Caki2 (cell line): ENCODE measurements at places on chromosomes 7 and 10. TPM values are rescaled to one million over a fixed set of nuclear protein-coding genes. Genes with fewer than 3 reads are reported as not detected.

GRCh38 chr7:140033036-140033435, 29.7 kb downstream of the PARP12 start:
- no peak for DNase-seq

- DNase-seq = no peak
Observed at GRCh38 chr7:75729851-75730274, 8.9 kb downstream of the HIP1 start.

DNA sequence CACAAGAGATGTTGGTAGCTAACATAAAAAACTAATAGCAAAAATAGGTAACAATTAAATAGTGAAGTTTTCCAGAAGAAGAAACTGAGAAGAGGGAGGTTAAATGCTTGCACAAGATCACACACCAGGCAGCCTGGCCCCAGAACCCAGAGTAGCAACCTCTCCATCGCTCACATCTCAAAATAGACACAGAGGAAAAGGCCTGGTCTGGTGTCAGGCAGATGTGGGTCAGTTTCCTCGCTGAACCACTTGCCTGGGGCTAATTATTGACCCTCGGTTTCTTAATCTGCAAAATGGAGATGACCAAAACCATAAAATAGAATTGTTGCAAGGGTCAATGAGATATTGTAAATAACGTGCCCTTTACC, 44.5 kb upstream of the STK17A start:
- DNase-seq = no peak

- DNase-seq = no peak
Observed at GRCh38 chr7:25557379-25557917, 329.2 kb upstream of the NPVF start.

DNA sequence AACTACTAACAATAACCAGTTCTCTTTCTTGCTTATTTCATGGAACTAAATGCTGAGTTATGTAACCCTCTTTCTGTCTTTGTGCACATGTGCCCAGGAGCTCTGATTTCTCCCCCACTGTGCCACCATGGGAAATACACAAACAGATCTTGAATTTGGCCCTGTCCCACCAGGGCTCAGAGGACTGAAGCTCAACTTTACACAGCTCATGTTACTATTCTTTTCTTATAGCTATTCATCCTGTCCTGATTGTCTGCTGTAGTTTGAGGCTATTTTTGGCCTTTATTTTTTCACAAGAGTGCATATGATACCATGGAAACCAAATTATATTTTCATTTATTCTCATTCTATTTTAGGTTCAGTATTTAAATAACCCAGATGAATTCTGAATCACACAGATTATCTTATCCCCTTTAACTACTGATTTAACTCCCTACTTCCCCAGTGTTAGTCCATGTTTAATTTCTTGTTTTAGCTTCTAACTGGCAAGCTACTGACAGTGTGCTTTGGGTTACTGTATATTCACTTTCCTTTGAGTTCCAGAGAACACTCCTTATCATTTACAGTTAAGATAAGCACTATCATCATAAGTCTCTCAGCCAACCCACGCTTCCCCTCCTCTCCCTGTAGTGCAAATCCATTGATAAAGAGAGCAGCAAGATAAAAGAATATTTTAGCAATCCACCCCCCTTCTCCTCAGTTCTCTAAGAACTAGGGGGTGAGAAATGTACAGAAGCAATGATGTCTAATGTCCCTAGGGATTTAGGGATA, 71.8 kb upstream of the GSDME start:
- DNase-seq = no peak

- DNase-seq = no peak
Observed at GRCh38 chr7:131106681-131107336, 220.9 kb upstream of the MKLN1 start.

GRCh38 chr7:26618449-26618848, 245.9 kb downstream of the SKAP2 start:
- DNase-seq = no peak

Gene CAMK2B
- 0.14 and 0.23 TPM in 2 replicates for total RNA-seq
